ENCODE measurements at places on chromosomes 16 and 17. TPM values are rescaled to one million over a fixed set of nuclear protein-coding genes. Genes with fewer than 3 reads are reported as not detected.

GRCh38 chr17:30377574-30378240 is 1.0 kb upstream of the CPD start:
- no peak for DNase-seq

DNA sequence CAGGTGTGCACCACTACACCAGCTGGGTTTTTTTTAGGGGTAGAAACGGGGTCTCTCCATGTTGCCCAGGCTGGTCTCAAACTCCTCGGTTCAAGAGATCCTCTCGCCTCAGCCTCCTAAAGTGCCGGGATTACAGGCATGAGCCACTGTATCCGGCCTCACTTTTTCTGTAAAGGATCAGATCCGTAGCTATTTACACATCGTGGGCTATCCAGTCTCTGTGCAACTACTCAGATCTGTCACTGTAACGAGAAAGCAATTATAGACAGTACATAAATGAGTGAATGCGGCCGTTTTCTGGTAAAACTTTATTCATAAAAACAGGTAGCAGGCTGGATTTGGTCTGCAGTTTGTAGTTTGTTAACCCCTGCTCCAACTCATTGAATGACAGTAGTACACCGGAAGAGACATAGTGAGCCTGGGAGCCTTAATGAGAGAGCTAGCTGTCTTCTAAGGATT is 44.5 kb downstream of the VMP1 start:
- DNase-seq: no peak

TMEM114 gene
- not detected for total RNA-seq

- no peak for DNase-seq
Measured at GRCh38 chr17:10036511-10037061, 131.5 kb upstream of the RCVRN start.

SCO1 gene
- total RNA-seq: 28.0 TPM

DNA sequence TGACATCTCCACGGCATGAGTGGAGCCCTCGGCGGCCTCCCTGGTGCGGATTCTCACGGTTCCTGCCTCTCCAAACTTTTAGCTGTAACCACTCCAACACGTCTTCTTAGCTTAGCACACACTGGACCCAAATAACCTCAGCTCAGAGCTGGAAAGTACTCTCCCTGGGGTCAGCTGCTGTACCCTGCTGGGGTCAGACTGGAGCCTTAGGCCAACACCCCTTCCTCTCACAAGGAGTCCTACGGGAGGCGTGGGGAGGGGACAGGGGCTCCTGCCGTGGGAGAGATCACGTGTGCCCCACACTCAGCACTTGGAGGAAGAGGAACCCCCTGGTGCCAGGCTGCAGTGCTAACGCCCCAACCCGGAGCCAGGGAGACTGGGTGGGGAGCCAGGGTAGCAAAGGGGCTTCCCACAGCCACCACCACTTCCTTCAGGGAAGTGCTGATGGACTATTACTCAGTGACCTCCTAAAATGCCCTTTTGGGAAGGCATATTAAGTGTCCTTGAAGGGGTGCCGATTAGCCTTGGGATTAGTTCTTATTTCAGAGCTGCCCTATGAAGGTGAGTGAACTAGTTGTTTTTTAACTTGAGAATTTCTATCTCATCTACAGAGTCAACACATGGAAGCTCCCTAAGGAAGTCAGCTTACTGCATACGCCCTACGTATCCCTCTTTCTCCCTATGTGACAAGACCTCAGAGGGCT is 124.0 kb downstream of the HIC1 start:
- no peak for DNase-seq

Measured in Panc1 (cell line).